ENCODE measurements at places on chromosomes 16 and 17.
A peak's percentile ranks its signal among the peaks of the same experiment; 100 is the strongest.

GRCh38 chr17:56917559-56918296, 3.9 kb upstream of the TRIM25 start:
- DNase-seq, result no peak

- DNase-seq, result no peak
Observed at GRCh38 chr16:70432356-70432722, 6.6 kb downstream of the ST3GAL2 start.

GRCh38 chr16:23423496-23424049, 29.4 kb downstream of the COG7 start:
- DNase-seq, result no peak

GRCh38 chr16:25707982-25708583, 16.3 kb downstream of the HS3ST4 start:
- DNase-seq, result peak; percentile 10

DNA sequence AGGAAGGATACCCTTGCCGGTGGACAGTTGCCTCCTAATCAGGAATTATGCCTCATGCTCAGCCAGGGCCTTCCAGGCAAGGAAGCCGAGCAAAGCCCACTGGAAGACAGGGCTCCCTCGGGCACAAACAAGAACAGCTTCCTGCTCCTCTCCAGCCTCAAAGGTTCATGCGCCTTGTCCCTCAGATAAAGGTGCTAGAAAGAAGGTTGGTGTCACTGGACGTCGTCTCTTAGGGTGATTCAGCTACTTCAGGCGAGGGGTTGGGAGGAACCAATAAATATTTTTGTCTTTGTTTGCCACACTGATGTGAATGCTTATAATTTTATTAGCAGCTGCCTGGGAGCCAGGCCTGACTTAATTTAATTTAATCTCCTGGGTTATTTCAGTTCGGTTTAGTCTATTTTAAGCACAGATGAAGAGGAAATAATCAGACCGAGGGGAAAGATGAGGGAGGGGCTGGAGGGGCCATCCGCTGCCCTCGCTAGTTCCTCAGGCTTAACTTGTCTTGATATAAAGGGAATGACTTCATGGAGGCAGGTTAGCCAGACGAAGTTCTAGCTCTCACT, 171.8 kb upstream of the CACNG5 start:
- no peak for DNase-seq

GRCh38 chr16:58393138-58393504, 850 bp downstream of the GINS3 start:
- no peak for DNase-seq

GRCh38 chr17:32259586-32259985, 6.0 kb upstream of the RHBDL3 start:
- no peak for DNase-seq

DNA sequence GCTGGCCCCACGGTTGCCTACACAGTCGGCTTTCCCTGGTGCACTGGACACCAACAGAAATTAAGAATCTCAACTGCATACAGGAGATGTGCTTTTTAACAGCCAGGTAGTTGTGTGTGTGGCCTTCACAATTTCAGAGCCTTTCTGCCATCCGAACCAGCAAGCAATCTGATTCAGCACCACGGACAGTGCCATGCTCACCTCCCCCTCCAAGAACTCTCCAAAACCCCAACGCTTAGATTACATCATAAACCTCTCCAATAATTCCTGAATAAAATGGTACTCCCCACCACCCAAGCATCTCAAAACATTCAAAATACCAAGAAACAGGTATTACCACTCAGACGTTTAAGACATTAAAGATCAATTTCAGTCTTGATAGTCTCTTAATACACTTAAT, 31.8 kb downstream of the USP7 start:
- peak; percentile 30 for DNase-seq

- DNase-seq, result no peak
Observed at GRCh38 chr17:32875230-32875917, 1.6 kb downstream of the MYO1D start.

GRCh38 chr17:64320613-64321553, 57.8 kb upstream of the TEX2 start:
- DNase-seq, result peak; percentile 74

Data from hematopoietic multipotent progenitor cell (in vitro differentiated cells).